ENCODE measurements at places on chromosomes 4 and X.

- peak; percentile 67 for DNase-seq
Measured at GRCh38 chrX:45711231-45711630, 510.6 kb upstream of the DIPK2B start.

- DNase-seq = no peak
Measured at GRCh38 chr4:123530357-123530756, 133.8 kb downstream of the SPRY1 start.

GRCh38 chr4:123230061-123230460 is 166.5 kb upstream of the SPRY1 start:
- no peak for DNase-seq

DNA sequence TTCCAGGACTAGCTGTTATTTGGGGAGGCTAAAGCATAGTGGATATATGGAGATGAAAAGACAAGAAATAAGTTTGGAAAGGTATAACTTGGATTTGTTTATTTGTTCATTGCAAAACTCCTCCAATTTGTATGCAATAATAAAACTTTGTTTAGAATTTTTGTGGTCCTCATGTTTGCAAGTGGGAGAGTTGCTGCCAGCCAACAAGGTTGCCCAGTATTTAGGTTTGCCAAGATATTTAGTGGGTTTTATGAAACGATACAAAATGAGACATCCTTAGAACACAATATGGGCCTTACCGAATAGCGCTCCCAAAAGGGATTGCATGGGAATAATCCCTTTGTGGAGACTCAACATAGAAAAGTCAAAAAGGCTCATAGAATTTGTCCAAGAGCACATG is 162.1 kb downstream of the INPP4B start:
- no peak for DNase-seq

DNA sequence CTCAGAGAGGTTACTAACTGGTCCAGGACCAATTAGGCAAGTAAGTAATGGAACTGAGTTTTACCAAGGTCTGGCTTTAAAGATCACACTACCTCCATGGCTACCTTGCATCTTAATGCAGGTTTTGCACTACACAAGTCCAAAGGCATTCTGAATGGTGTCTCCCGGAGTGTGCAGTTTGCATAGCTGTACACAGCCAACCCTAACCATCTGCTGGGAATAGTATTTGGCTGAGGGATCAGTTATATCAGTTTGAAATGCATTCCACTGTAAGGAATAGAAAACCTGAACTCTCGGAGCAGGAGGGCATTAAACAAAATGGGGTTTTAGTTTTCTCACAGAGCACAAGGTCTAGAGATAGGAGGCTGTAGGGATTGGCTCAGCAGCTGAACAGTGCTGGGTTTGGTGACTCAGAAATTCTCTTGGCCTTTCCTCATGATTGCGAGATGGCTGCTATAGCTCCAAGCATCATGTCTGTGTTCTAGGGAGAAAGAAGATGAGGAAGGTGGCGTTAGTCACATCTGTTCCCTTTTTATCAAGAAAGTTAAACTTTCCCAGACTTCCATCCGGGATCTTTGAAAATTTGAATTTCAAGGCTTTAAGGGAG is 177.1 kb downstream of the NHS start:
- peak; percentile 45 for DNase-seq

DNA sequence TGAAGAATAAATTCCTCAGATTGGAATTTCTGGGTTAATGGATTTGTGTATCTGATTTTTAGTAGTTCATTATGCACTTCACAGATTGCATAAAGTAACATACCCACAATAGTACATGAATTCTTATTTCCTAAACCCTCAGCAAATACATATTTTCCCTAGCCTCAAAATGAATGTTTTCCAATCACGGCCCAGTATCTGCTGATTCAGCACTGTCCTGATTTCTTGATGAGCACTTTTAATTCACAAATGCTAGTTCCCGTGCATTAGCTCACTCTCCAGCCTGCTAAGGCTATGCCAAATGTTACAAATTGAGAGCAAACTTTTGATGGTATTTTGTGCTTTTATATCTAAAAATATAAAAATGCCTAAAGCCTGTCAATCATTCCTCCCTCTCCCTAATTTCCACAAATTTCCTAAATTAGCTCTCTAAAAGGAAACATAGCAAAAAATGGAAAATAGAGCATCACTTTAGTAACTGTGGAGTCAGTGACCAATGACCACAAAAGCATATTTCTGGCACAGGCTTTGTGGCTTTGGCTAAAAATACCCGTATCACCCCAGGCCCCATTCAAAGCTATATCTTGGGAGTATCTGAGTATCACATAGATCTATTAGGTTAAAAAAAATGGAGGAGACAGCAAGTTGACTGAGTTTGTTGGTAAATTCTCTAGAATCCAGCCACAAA is 75.5 kb downstream of the NAF1 start:
- no peak for DNase-seq

DNA sequence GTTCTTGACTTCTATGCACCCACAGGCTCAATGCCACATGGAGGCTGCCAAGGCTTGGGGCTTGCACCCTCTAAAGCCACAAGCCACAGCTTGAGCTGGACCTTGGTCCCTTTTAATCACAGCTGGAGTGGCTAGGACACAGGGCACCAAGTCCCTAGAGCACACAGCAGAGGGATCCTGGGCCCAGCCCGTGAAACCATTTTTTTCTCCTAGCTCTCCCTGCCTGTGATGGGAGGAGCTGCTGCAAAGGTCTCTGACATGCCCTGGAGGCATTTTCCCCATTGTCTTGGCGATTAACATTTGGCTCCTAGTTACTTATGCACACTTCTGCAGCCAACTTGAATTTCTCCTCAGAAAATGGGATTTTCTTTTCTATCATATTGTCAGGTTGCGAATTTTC is 410.9 kb downstream of the GRID2 start:
- no peak for DNase-seq

Measured in fibroblast of skin of back (primary cell).